Cortex of kidney (tissue), 1 donor: ENCODE measurements at places on chromosomes 4 and X.

GRCh38 chr4:113826421-113826820 lies 64.9 kb upstream of the CAMK2D start:
- DNase-seq: no peak

DNA sequence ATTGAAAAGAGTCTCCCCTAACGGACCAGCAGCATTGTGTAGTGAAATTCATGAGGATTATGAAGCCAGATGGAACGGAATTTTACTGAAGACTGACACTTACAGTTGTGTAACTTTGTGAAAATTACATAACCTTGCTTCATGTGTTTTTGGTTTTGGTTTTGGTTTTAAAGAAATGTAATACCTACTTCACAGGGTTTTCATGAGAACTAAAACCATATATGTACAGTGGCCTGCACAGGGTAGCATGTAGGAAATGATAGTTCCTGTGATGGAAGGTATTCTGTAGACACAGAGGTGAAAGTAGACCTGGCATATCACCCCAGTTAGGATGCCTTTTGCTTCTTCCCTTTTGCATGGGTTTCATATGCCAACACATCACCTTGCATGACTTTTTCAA lies 247.0 kb downstream of the BANK1 start:
- DNase-seq: no peak

DNA sequence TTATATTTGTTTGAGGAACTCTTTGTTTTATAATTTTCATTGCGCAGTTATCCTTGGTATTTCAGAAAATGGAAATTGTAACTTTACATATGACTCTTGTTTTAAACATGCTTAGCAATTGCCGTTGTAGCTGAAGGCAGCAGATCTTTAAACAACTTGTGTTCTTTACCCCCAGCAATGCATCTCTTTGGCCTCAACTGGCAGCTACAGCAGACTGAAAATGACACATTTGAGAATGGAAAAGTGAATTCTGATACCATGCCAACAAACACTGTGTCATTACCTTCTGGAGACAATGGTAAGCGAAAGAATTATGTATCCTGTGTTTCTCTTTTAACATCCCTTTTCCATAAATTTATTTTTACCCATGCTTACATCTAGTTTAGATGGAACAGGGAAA lies 263.6 kb downstream of the DCTD start:
- no peak for DNase-seq

DNA sequence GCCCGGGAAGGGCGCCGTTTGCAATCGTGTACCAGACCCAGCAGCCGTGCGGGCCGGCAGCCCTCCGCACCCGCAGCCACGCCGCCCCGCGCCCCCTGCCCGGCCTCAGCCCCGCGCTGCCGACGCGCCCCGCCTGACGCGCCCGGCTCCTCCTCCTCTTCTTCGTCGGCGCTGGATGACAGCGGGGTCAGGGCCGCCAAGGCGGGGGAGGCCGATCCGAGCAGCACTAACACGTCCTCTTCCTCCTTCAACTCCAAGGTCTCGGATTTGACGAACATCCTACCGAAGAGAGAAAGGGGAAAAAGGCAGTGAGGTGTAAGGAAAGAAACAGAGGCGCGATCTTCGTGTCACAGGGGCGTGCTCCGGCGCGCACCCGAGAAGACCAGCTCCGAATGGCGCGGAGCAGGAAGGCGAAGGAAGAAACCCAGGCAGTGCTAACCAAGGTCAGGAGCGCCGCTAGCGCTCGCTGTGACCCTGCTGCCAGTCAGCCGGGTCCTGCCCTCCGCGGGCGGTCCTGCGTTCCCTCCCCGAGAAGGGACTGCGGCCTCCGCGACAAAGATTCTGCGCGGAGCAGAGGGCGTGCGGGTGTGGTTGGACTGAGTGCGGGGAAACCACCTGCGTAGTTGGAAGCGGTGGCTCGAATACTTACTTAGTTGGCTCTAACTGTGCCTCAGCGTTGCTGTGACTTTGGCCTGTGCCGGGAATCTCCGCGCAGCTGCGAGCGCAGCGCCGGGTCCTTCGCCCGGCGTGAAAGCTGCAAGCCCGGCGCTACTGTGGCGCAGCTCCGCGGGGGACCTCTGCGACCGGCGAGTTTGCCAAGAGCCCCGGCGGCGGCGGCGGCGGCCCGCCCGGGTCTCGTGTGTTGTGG lies 548 bp downstream of the NEUROG2 start:
- no peak for DNase-seq

GRCh38 chr4:1201851-1202525 lies 29.6 kb upstream of the SPON2 start:
- DNase-seq: no peak

DNA sequence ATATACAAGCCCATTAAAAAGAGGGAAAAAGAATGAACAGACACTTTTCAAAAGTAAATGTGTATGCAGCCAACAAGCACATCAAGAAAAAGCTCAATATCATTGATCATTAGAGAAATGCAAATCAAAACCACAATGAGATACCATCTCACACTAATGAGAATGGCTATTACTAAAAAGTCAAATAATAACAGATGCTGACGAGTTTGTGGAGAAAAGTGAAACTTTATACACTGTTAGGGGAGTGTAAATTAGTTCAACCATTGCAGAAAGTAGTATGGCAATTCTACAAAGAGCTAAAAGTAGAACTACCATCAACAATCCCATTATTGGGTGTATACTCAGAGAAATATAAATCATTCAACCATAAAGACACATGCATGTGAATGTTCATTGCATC lies 203.0 kb downstream of the ARAP2 start:
- no peak for DNase-seq

GRCh38 chrX:2888309-2888708 lies 40.8 kb downstream of the ARSD start:
- no peak for DNase-seq

DNA sequence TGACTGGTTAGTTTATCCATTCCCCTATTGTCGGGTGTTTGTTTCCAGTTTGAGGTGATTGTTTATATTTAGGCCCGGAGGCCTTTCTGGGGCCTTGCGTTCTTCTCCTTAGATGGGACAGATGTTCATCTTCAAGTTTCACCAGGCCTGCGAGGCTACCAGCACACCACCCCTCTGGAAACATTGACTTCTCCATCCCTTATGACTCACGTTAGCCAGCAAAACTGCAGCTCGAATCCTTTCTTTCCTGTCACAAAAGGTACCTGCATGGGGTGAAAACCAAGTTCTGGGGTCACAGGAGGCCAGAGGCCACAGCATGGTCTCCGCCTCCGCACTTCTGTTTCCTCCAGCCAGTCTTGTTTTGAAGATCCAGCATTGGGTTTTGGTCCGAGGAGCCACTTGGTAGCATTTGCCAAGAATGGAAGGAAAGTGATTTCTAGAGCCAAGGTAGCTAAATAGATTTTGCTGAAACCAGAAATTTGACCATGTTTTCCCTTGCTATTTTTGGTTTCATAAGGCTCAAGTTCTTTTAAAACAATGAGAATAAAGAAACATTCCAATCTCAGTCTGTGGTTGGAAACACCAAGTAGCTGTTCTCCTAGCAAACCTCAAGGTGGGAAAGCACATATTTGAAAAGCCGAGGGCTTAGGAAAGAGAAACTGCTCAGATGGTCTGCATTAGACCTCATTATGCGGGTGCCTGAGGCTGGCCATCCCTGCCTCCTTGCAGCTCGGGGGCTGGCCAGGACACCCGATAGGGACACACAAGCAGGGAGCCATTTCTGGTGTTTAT lies 5.6 kb downstream of the NYX start:
- DNase-seq: no peak

DNA sequence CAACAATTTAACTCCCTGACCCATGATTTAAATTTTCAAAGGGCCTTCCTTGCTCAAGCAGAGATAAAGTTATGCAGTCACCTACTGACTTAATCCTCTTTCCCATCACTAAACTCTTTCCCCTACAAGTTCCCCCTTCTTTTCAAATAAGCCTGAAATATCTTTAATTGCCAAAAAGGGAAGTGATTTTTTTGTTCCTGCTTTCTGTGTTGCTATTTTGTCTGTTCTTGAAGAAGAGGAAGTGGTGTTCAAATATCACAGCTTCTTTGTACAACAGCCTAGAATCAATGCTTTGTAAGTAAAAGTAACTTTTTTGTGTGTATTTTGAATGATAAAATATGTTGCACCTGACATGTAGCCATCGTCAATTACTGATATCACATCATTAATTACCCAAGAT lies 595.9 kb downstream of the CENPC start:
- no peak for DNase-seq

DNA sequence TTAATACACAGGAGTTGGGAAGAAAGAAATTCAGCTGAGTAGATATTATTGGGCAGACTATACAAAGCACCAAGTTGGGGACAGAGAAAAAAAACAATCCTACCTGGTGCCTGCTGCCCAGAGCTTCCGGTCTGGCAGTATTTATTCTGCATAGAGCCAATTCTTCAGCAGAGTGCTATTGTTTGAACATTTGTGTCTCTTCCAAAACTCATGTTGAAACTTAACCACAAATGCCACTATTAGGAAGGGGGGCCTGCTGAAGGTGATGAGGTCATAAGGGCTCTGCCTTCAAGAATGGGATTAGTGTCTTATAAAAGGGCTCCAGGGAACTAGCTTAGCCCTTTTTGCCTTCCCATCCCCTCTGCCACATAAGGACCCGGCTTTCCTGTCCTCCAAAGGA lies 136.2 kb downstream of the EVC2 start:
- DNase-seq: no peak
